Renal cortical epithelial cell (primary cell): ENCODE measurements at places on chromosomes 11 and 22. TPM values are rescaled to one million over a fixed set of nuclear protein-coding genes. Genes with fewer than 3 reads are reported as not detected.

Gene OR5A1
- total RNA-seq: not detected in 2 replicates

Gene LSP1
- total RNA-seq: not detected in 2 replicates

Gene EMID1
- total RNA-seq: 0.35 TPM in 1 of 2 replicates, not detected in the other

Gene TMPRSS4
- 2.4 and 29.2 TPM in 2 replicates for total RNA-seq

Gene KCNJ4
- total RNA-seq: not detected in 2 replicates

Gene CREB3L1
- 2.1 and 6.7 TPM in 2 replicates for total RNA-seq

DNA sequence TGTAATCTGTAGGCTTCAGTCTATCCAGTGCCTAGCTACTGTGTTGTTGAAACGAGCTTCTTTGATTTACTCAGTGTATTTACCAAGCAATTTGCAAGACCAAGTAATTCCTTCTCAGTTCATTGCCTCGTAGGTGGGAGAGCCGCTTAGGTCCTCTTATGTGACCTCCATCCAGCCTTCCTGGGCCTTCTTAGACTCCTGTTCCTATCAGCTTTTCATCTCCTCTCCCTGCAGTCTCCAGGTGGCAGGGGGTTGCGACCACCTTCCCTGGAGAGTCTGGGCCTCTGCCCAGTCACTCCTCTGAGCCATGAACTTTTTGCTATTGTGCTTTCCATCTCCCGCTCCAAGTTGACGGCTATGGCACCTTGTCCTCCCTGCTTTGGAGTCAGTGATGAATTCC is 251.8 kb downstream of the KIRREL3 start:
- DNase-seq: no peak

- DNase-seq: peak; percentile 60
Observed at GRCh38 chr11:112583261-112583893, 322.7 kb upstream of the PLET1 start.

GRCh38 chr11:69949327-69949726 is 128.8 kb upstream of the ANO1 start:
- peak; percentile 82 for DNase-seq
